Activated naive CD4-positive, alpha-beta T cell treated with anti-CD3 and anti-CD28 coated beads, Interleukin-2, amount 10 ng/mL, durations not matched to agents 7 days and 5 days (primary cell): ENCODE measurements at places on chromosomes 12 and 14.
A peak's percentile ranks its signal among the peaks of the same experiment; 100 is the strongest.

DNA sequence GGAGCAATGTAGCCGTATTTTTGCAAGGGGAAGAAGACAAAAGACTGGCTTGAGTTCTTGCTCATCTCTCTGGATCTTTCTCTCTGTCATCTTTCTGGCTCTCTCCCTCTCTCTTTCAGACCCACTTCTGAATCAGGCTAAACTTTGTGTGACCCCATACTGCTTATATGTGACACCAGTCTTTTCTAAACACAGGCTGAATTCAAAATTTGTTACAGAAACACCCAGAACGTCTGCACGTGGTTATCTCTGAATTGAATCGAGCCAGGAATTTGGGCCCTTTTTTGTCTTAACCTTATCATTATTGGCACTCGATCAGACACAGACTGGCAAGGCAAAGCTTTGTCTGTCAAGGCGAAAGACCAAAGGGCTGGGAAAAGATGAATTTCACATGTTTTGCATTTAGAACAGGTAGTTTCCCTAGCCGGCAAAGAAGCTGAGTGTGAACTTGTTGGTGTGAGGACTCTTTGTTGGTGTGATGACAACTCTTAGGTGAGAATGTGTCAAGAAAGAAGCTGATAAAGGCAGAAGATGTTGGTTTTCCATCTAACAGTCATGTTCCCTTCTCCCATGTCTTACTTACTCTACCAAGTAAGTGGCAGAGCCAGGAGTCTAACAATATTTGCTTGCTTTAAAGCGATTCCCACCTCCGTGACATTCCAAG is 150.2 kb upstream of the RFLNA start:
- no peak for DNase-seq

- no peak for DNase-seq
These were observed 39.8 kb downstream of the GPR135 start for GRCh38 chr14:59425322-59425935.

DNA sequence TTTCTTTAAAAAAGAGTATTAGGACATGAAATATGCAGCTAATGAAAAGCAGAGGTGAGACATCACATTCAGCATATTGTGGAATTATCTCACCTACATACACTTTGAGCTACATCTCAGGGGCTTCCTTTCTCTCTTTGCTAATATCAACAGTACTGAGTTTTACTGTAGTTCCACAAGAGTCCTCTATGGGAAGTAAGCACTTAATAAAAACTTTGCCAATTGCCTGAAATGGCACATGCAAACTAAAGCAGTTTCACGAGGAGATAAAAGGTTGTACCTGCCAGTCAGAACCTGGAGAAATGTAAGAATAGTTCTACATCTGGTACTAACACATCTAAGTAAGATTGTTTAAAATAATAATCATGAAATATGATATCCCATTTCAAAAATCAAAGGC is 73.5 kb upstream of the GPHB5 start:
- DNase-seq = no peak

GRCh38 chr12:52956987-52957386 is 8.1 kb downstream of the KRT18 start:
- no peak for DNase-seq

GRCh38 chr12:121590476-121591143 is 9.8 kb upstream of the KDM2B start:
- DNase-seq = peak; percentile 75

GRCh38 chr14:104687601-104688504 is 1.6 kb upstream of the INF2 start:
- no peak for DNase-seq

- no peak for DNase-seq
These were observed 72.1 kb upstream of the LMNTD1 start for GRCh38 chr12:25625146-25625545.

DNA sequence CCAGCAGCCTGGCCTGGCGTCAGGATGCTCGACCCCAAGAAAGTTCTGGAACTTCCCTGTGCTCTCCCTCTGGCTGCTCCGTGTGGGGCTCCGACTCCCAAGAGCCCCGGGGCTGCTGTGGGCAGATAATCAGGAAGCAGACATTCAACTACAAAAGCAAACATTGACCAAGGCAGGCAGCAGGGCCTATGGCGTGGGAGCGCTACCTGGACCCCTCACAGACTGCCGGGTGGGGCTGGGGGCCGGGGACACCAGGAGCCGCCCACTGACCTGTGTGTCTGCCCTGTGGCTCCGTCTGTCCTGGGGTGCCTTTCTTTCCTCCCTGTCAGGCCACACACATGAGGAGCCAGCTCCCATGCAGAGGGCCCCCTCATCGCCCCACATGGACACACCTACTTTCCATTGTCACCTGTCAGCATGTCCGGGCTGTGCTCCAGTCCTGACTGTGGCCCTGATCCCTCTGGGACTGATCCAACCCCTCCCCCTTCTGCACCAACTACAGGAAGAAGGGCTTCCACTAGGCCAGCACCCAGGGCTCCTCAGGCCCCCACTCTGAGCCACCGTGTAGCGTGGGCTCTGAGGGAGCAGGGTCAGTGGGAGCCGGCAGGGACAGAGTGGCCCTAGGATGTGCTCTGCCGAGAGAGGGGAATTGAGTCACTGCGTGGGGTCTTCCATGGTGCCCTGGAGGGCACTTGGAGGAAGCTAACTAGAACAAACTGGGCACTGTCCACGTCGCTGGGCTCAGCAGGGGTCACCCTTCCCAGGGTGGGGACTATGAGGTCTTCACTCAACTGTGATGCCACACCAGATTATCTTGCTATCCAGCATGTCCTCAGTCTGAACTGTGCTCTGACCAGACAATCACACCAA is 215.4 kb upstream of the C14orf180 start:
- no peak for DNase-seq

DNA sequence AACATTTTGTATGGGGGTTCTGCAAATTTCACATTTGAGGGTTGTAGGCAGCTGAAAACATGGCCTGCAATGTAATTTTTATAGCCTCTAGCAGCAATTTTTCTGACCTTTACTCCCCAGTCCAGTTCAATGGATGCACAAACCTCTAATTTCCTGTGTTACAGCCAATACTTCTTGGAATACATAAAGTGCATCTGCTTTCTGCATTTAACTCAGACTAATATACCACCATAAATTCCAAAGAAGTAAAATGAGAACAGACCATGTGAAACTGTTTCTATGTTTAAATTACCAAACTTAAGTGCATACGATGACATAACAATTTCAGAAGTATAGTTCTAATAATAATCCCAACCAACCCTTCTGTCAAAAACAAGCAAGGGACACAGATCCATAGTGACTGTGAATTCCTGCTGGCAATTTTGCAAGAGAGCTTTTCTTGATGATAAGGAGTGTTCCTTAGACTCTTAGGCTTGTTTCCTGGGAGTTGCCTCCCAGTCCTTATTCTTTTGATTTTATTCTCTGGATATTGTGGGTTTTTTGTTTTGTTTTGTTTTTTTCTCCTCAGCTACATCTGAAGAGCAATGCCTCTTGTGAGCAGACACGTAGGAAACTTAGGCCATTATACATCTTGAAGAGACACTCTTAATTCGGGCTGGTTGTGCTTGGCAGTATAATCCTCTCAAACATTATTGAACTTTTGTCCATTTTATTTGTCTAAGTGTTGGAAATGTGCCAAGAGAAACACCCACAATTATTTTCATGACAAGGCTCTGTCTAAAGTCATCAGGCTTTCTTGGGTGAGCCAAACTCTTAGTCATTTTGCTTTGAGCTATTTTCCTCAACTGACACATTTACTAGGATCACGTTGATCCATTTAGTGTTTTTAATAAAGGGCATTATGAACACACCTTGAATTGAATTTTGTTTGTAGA is 51.3 kb upstream of the RERGL start:
- DNase-seq = no peak

GRCh38 chr12:76144245-76144549 is 59.7 kb upstream of the NAP1L1 start:
- DNase-seq = peak; percentile 23

- DNase-seq = no peak
These were observed 16.4 kb upstream of the CNIH1 start for GRCh38 chr14:54457609-54457996.
